SK-N-DZ (cell line): ENCODE measurements at places on chromosomes 12 and 14.

DNA sequence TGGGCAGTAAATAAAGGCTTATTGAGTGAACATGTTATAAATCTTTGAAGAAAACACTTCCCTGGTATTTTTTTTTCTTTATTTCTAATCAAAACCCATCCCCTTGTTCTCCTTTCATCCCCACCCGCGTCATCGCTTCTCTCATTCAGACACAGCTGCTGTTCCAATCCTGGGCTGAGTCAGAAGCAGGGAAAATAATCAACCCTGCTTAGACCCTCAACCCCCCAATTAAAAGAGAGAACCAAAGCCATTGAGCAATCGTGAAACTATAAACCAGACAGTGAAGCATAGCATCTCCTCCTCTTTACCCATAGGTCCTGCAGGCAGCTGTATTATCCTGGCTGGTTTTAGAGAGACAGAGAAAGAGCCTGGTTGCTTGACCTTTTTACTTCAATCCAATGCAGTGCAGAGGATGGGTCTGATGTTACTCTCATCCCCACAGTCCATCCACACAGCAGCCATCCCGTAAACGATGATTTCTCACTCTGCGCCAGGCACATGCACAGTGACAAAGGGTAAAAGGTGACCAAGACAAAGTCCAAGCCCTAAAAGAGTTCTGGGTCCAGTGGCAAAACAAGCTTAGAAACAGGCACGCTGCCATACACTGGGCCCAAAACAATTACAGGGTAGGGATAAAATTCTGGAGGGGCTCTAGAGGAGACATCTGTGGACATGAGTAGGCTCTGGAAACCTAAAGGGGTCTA is 238.3 kb downstream of the GALC start:
- DNase-seq = no peak

- no peak for DNase-seq
Measured at GRCh38 chr12:53995378-53996239, 4.4 kb upstream of the HOXC9 start.

- no peak for DNase-seq
Measured at GRCh38 chr14:81458352-81458751, 58.2 kb upstream of the STON2 start.

DNA sequence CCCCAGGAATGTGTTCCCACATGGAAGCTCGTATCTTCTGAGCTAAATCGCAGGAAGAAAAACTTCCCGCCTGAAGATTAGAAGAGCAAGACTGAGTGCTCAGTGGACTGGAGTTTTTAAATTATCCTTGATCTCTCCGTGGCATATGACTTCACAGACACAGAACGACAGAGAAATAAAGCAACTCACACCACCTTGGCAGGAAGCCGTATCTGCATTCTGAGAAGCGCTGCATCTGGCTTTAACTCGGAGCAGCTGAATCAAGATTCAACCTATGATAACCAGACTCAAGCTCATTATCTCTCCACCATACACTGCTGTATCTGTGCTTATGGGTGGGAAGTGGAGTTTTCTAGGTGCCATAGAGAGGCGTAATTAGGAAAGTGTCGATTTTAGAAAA is 1482.7 kb downstream of the AACS start:
- peak; percentile 53 for DNase-seq

DNA sequence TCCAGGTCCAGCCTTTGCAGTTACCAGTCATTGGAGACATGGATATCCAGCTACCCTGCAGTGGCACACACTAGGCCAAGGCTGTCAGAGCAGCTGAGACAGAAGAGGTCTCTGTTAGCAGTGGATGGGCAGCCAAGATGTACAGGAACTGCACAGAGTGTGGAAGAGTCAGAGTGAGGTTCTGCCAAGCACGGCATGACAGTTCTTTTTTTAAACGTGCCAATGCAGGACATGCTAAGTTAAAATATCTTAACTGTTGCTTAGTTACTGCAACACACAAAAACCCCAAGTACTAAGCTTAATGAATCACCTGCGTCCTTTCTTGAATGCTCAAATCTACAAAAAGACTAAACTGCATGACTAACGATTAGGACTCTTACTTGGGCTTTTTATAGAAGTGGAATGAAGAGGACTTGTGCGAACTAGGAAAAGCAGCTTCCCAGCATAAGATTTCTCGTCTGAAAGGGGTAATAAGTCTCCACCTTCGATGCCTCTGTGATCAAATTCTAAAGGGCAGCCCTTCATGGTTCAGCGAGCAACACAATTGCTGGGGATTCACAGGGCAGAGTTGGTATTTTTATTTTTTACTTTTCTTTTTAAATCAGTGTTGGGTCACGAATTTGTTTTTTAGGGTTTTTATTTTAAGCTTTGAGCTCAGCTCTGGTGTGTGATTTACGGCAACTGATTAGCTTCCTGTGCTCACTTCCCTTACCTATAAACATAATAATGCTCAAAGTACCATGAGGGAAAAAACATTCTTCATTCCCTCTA is 20.6 kb downstream of the MAPK1IP1L start:
- no peak for DNase-seq

- DNase-seq = no peak
Measured at GRCh38 chr14:79583738-79584408, 627.4 kb downstream of the DIO2 start.

DNA sequence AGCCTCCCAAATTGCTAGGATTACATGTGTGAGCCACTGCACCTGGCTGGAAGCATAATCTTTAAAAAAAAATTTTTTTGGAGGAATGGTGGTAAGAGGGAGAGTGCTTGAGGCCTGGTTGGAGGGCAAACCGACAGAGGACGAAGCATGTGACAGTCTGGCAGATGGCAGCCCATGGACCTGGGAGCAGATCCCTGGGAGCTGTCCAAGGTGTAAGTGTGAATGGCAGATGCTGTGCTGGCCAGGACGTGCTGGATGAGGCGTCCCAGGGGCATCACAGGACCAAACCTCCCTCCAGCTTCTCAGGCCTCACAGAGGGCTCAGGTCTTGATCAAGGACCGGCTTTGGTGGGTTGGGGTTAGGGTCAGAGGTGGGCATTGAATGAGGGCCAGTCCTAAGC is 128.4 kb upstream of the NCOR2 start:
- DNase-seq = no peak

GRCh38 chr14:83269583-83269982 is 1735.9 kb upstream of the SEL1L start:
- no peak for DNase-seq

GRCh38 chr12:69698054-69698453 is 1.0 kb downstream of the BEST3 start:
- DNase-seq = no peak

DNA sequence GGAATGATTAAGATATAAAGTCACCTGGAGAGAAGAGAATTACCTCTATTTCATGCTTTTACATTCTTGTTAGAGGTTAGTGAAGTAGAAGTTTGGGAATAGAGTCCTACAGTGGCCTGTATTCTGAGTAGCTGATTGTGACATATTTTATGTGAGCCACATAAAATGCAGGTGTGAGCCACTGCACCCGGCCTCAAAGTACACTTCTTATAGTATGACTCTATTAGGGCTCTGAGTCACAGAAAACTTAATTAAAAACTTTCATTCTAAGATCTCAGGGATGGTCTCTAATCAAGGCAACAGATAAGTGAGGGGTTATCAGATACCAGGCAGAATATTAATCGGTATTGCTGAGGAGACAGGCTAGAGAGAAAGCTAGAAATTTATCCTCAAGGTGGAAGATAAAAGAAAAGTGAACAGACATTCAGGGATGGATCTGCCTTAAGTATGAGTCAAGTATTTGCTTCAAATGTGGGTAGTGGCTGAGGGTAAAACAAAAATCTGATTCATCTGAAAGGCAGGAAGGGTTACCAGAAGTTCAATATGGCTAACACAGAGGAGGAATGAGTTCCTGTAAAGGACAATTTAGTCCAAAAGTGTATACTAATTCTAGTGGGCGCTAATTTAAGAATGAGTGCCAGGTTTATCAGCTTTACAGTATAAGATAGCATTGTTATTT is 5.5 kb upstream of the G2E3 start:
- no peak for DNase-seq
